CD4-positive, alpha-beta T cell treated with Interleukin-6 at 100 ng/mL for 8 hours (primary cell): ENCODE measurements at places on chromosomes 7 and 10.
A peak's percentile ranks its signal among the peaks of the same experiment; 100 is the strongest.

DNA sequence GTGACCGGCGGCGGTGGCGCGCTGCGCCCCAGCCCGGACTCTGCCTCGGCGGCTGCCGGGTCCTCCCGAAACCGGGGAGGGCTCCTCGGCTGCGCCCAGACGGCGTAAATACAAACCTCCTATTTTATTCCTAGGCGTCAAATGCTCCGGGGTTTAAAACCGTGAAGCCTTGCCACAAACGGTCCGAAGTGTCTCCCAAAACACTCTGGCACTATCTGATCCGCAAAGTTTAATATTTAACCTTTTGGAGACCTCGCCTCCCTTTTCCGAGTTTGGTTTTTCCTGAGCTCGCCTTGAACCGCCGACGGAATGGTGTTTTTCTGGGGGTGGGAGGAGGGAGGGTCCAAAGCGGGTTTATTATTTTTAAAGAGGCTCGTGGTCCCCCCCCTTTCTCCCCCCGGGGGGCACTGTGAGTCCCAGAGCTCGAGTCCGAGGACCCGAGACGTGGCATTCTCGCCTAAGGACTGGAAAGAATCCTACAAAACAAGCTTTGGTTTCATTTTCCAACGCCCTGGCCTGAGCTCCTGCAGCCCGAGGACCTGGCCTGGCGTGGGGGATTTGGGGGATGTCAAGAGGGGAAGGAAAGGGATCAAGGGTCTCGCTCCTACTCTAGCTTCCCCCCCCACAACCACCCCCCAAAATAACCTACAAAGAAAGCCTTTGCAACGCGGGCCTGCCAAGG is 1.8 kb downstream of the TNRC18 start:
- no peak for DNase-seq

- DNase-seq = no peak
Observed at GRCh38 chr10:85657476-85658113, 709.0 kb downstream of the GRID1 start.

GRCh38 chr10:118305730-118306129 is 36.4 kb downstream of the FAM204A start:
- no peak for DNase-seq

DNA sequence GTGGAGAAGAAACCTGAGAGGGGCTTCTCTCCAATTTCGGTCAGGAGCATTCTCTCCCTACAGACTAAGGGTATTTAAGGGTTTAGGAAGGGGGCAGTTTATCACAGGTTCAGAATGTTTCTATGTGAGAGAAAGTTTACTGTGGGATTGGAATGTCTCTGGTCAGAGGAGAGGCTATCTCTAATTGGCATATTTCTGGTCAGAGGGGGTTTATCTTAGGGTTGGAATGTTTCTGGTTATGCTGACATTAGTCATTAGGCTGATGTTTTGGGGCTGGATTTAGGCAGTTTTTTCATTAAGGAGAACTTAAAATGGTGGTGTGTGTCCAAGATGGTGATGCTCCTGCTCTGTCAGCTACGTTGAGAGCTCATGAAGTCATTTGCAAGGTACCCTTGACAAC is 758.0 kb downstream of the TYW1 start:
- no peak for DNase-seq

DNA sequence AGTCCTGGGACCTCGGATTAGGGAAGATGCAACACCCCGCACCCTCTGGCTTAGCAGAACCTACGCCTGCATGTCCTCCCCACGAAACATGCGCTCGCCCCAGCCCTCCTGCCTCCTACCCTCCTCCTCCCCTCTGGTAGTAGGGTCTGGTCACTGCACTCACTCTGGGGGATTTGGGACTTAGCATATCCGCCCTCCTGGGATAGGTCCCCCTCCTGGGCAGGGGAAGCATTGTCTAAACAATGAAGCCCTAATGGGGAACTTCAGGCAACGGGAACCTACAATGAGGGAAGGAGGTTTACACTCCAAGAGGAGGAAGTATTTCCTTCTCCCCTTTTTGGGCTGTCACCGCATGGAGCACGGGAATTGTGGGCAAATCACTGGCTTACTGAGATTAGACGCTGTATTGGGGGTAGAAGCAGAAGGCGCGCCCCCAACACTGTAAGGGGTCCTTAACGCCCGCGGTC is 892 bp downstream of the CRHR2 start:
- no peak for DNase-seq

GRCh38 chr7:111531993-111532392 is 30.3 kb downstream of the IMMP2L start:
- DNase-seq = no peak

- DNase-seq = no peak
Observed at GRCh38 chr10:126209451-126209850, 178.8 kb downstream of the ADAM12 start.

GRCh38 chr10:46040004-46040403 is 6.1 kb downstream of the MSMB start:
- no peak for DNase-seq

- peak; percentile 64 for DNase-seq
Observed at GRCh38 chr7:139767561-139767982, 10.2 kb downstream of the HIPK2 start.

- DNase-seq = no peak
Observed at GRCh38 chr10:92846854-92847201, 1.5 kb upstream of the EXOC6 start.

DNA sequence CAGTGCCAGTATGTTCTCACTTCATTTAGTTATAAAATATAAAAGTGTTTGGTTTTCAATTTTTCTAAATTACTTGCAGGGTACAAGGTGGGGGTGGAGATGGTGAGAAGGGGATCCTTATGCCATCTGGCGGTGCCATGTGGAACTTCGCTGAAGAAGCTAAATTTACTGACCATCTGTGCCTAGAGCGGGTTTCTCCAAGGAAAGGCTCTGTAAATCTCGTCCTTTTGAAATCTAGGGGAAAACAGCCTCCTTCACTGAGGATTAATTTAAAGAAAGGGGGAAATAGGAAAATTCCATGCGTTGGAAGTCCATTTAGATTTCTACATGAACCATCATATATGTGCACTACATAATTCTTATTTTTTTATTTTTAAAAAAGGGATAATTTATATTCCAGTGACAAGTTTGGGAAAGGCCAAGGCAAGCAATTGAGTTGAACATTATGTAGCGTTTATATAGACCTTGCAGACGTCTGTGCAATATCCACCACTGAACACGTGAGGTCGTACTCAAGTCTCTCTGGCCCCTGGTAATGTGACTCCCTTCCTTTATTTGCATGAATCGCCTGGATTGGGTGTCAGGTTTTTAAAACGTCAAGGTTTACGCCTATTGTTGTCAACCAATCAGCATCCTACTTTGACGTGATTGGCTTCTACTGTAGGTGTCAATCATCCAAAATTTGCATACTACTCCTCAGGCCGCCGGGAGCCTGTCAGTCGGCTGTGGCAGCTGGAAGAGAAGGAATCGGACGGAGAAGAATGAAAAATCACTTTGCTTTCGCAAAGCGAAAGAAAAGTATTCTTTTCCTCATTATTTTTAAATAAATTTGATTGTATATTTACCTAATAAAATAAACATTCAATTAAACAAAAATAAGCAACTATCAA is 297.1 kb upstream of the NFE2L3 start:
- DNase-seq = no peak

GRCh38 chr7:29096446-29096730 is 49.9 kb downstream of the CPVL start:
- no peak for DNase-seq

DNA sequence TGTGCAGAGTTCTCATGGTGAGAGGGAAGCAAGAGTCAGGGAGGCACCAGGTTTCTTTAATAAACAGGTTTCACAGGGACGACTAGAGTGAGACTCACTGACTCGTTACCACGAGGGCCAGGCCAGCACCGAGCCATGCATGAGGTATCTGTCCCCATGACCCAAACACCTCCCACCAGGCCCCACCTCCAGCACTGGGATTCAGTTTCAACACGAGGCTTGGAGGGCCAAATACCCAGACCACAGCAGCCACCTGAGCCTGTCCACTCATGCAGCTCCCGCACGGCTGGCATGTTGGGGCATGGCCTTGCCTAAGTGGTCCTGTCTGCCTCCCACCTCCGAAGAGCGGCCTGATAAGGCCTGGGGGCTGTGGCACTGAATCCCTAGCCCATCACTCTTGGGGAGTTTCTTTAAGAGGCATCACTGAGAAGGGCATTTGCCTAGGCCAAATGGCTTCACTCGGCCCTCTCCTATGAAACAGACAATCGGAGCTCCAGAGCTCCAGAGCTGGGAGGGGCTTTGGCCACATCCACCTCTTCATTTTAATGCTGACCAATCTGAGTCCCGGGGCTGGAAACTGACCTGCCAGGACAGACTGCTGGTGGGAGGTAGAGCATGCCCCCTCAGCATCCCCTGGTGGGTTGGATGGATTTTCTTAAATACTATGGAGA is 157.8 kb downstream of the DNAJB6 start:
- no peak for DNase-seq

DNA sequence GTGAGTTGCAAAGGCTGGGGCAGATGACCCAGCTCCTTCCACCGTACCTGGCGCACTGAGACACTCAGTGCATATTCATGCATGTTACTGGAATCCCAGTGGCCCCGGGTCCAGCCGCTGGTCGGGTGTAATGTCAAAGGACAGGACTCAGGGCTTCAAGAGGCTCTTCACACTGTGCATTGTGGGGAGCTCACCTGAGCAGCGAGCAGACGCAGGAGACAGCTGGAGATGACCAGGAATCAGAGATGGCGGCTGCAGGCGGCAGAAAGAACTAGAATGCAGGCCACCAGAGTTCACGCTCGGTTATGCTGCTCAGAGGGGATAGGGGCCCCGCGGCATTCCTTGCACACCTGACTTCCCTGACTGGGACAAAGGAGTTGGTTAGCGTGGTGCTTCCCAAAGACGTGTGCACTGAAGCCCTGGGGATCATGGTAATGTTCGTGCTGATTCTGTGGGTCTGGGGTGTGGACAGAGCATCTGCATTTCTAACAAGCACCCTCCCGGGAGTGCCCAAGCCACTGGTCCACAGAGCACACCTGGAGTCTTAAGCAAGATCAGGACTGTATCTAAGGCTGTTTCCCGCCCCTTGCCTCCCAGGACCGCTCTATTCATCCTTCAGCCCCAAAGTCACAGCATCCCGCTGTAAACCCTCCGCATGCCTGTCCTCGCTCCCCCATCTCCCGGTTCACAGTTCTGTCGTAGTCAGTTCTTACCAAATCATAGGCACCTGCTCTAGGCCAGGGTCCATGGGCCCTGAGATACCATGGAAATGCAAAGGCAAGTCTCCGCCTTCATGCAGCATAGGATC is 71.0 kb downstream of the MKI67 start:
- no peak for DNase-seq

GRCh38 chr10:93431361-93431760 is 50.8 kb downstream of the MYOF start:
- no peak for DNase-seq
